ENCODE measurements at places on chromosomes 4 and X.

- no peak for DNase-seq
Observed at GRCh38 chr4:147735413-147736301, 3.8 kb downstream of the ARHGAP10 start.

GRCh38 chrX:4805502-4805901, 1092.1 kb upstream of the PRKX start:
- DNase-seq: no peak

DNA sequence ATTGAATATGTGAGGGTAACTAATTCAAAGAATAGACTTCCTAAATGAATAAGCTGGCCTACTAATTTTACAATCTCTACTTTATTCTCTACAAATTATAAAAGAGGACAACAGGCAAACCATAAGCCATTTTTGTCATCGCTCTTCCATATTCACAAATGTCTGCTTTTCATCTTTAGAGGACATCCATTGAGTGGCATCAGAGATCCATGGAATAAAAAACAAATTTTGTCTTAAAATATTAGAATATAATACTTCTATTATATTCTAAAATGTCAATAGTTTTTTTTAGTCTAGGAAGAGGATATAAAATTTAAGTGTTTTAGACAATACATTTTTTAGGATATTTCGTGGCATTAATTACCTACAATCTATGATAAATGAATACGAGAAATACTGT, 300.9 kb upstream of the TACR3 start:
- DNase-seq: no peak

GRCh38 chrX:149129767-149130166, 375.3 kb downstream of the IDS start:
- DNase-seq: no peak

DNA sequence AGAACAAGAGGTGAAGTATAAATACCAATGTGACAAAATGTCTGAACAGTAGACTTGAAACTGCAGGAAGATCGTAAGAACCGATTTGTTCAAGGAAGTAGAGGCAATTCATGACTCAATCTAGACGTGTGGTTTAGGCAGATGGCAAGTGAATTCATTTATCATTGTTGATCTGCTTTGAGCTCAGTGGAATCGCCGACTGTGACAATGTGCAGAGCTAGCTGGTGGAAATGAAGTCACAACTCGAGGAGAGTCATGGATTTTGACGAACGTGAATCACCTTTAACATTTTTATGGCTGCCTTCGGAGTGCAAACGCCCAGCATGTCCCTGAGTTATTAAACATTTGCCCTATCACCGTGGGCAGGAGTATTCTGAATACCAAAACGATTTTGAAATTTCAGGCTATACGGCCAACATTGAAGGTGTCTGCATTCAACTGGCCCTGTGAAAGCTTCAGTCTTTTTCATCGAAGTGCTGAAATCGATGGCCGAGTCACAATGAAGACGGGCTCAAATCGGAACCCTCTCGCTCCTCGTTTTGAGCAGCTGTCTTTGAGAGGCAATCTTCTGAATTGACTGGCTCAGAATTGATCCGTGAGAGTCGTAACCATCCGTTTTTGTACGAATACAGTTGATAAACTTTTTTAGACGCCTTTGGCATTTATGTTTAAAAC, 689 bp upstream of the OGT start:
- DNase-seq: peak; percentile 57

DNA sequence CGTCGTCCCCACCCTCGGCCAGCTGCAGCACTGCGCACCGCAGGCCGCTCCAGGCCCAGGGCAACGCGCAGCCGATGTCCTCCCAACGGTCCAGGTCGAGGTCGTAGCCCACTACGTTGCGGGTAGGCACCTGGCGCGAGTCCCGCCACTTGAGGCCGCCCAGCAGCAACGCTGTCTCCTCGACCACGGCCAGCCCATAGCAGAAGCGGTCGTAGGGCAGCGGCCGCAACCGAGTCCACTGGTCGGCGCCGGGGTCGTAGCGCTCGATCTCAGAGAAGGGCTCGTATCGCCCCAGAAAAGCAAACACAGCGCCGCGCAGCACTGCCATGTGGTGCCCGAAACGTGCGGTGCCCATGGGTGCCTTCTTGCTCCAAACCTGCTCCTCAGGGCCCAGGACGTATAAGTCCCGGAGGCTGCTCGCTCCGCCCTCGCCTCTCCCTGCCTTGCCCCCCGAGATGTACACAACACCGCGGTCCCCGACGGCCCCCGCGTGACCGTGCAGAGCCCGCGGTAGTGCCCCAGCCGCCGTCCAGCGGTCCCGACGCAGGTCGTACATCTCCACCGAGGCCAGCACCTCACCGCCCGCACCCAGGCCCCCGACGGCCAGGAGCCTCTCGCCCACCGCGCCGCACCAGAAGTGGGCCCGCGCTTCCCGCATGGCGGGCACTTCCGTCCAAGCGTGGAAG, 2.1 kb downstream of the KLHL34 start:
- no peak for DNase-seq

DNA sequence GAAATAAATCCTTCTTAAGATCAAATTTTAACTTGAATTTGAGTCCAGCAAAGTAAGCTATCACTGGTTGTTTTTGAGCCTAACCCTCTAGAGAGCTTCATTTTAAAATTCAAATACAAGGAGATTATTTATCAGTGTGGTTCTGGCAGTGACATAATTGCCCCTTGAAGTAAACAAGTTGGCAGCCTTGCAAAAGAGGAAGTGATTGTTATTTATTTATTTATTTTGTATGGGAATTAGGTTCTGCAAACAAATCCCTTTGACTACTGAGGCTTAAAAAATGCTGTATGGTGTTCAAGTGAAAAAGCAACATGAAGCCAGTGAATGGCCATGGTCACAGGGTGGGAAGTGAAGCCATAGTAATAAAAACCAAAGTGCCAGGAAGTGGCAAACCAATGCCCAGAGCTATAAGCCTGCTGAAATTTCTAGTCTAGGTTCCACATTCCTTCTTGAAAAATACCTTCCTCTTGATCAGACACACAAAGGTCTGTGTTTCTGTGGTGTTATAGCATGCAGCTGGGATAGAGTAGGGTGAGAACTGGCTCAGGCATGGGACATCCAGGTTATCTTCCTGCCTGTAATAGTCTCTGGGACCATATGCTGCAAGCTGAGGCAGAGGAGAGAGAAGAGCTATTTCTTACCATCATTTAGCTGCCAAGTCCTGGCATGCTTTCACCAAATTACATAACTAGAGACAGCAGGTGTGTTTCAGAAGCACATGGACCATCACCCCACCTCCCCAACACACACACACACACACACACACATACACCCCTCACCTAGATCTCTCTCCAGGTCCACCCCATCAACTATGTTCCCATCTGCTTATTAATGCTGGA, 47.1 kb upstream of the TSPAN7 start:
- no peak for DNase-seq

DNA sequence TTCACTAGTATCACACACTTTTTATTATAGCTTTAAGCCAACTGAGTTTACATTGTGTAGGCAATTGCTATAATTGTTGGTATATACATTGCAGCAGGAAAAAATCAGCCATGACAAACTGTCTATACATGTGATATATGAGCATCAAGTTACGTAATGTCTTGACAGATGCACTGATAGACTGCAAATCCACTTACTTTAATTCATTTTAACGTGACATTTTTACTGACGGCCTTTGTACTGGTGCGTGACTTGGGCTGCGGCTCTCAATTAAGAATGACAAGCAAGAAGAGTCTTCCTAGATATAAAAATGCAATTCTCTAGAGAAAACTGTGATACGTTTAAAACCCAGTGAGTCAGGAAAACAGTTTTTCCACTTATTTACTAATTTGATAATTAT, 143.8 kb downstream of the ACTRT1 start:
- no peak for DNase-seq

DNA sequence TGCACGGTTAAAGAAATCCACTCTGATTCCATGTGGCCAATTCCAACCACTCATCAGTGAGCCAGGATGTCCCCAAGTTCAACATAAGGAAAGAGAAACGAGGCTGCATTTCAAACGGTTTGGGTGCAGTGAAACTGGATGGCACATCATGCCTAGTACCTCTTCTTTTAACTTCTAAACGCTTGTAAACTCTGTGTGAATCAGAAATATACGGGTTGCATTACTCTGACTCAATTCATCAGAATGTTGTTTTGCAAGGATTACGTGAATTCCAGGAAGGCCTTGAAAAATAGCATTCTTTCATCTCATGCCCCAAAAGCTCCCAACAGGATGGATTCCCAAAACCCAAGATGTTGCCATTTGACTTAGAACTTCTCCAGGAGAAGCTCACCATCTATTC, 270.4 kb downstream of the LDB2 start:
- DNase-seq: no peak

GRCh38 chr4:137200322-137200721, 332.0 kb downstream of the PCDH18 start:
- DNase-seq: no peak
